Endothelial cell (in vitro differentiated cells): ENCODE measurements at places on chromosomes 6 and 20.

- no peak for DNase-seq
Measured at GRCh38 chr6:33993653-33994471, 152.0 kb downstream of the GRM4 start.

DNA sequence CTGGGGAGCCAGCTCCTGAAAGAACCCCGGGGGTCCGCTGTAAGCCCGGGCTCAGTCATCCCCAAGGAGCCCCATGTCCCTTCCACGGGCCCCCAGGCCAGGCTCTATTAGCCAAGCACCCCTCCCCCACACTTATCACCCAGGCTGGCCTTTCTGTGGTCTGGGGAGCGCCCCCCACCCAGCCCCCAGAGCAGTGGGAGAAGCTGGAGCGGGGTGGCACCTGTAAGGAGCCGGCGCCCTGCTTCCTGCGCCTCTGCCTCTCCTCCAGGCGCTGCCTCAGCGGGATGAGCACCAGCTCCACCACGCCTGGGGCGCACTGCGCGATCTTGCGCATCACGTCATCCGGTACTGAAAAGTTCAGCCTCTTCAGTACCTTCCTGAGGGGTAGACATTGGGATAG, 2.3 kb downstream of the SPEF1 start:
- no peak for DNase-seq

DNA sequence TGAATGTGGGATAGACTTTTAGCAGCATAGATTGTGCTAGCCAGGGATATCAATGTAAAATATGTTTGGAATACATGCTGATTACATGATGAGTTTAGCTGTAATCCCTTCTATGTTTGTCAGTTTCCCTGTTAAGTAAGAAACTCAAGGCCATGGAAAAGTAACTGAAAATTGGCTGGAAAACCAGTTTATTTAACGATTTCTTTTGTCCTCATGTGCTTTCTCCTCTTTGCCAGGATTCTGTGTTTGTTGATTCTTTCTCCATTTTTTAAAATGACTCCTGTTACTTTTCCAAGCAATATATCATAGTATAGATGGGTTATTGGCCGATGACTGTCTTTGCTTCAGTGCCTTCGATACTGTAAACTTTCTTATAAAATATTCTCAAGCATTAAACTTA, 87.5 kb downstream of the SAMD5 start:
- no peak for DNase-seq

DNA sequence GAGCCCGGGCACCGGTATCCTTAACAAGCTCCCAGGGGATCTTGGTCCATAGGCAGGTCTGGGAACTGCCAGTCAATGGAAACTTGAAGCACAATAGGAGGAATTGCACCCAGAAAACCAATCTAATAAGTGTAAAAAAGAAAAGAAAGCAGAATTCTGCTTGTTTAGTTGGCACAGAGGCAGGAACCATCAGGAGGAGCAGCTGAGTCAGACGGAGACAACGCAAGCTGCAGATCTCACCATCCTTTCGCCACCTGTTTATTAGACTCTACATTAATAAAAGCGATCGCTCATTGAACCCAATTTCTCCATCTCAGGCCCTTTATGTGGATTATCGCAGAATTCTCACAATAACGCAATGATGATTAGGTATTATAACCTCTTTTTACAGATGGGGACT, 9.8 kb downstream of the ZFP64 start:
- no peak for DNase-seq

DNA sequence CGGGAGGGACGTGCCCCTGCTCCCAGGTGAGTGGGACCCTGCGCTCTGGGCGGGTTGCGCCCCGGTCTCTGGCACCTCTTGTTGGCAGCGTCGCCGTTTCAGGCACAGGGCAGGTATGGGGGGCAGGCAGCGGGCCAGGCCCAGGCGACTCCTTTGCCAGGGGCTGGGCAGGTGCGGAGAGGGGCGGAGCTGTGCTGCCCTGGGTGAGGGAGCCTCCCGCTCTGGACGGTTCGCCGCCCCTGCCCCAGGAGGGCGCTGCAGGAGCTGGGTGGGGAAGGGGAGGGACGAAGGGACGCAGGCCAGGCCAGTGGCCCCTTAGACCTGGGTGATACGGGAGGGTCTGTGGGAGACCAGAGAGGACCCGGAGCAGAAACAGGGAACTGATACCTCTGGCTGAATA, 663.9 kb upstream of the DEFB115 start:
- DNase-seq: no peak

GRCh38 chr20:6976106-6976900, 208.8 kb downstream of the BMP2 start:
- no peak for DNase-seq

GRCh38 chr20:3509064-3509463, 38.2 kb downstream of the ATRN start:
- no peak for DNase-seq

DNA sequence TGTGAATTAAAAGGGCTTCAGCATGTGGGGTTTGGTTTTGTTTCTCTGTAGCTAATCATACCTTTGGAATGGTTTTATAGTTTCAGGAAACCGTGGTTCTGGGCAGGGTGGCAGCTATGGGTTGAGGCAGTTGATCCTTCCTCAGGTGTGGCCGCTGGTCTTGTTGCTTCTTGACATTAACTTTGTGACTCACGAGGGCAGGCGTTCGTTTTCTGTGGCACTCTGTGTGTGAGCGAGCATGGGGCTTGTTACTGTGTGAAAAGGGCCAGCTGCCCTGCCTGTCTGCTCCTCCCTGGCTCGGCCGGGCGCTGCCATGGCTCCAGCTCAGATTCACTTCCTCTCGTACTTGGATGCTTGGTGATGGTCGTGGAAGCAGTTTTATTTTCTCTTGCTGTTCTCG, 16.2 kb downstream of the DNAJC5 start:
- no peak for DNase-seq

- DNase-seq: no peak
Measured at GRCh38 chr6:34178357-34179105, 32.6 kb upstream of the GRM4 start.
